ENCODE measurements at places on chromosomes 12 and 14.

DNA sequence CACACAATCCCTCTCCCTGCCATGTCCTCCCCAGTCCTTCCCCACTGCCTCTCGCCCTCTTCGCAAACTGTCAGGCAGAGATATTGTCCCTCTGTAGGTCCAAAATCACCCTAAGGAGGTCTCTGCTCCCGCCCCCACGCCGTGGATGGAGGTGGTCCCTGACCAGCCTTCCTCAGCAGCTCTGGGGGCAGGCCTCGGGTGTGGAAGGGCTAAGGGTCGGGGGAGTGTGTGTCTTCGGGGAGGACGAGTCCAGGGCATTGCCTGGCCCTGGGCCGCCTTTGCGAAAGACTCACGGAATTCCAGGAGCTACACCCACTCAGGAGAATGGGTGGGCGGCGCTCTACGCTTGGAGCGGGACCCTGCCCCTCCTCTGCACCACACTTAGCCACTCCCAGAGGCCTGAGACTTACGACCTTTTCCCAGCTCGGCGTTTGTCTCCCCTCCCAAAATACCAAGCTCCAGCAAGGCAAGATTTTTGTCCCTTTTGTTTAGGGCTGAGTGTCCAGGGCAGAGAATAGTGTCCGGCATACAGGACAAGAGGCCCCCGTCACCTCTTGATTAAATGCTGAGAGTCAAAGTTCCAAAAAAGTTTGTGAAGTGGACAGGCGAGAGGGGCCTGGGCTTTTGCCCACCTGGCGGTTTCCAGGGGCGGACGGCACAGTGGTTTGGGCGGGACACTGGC is 881 bp downstream of the PYGL start:
- no peak for DNase-seq

- DNase-seq: peak; percentile 95
Observed at GRCh38 chr12:32051511-32052211, 55.0 kb upstream of the BICD1 start.

DNA sequence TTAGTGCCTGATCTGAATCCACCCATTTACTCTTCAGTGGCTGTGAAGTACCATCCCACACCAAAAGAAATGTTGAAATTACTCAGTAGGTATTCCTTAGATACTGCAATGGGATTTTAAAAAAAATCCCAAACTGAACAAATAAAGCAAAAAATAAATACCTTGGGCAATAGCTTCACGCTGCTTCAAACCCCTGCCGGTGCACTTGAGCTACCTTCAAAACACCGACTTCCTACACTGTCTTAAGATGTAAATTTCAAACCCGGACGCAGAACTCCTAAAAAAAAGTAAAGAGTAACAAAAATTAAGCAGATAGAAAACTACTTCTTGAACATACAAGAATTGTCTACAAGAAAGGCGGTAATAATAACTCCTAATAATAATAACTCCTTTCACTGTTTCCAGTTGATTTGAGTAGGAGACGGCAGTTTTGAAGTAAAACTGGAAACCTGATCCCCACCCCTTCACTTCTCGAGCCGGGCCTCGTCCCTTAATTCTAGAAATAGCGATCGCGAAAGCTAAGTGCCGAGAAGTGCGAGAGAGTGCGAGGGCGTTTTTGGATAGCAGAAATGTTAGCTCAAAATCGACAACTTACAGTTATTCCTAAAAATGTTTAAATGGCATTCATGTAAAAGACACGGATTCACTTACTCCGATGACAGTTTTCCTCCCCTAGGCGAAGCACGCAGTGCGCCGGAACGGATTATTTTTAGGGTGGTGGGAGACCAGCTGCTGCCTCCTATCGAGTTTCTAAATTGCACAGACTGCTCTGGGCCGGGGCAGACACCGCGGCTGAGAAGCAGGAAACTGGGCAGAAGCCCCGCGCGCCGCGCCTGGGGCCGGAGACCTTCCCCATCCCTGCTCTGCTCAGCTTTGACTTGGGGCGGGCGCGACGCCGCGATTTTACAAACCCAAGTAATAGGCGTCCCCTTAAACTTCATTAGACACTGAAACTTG is at the start of gene ABCC9:
TSS of gene ABCC9 (minus strand) at position 878 of the 957 bp plus-strand sequence. CDS start 4,752 bp downstream, outside the sequence.
- DNase-seq: peak; percentile 25

DNA sequence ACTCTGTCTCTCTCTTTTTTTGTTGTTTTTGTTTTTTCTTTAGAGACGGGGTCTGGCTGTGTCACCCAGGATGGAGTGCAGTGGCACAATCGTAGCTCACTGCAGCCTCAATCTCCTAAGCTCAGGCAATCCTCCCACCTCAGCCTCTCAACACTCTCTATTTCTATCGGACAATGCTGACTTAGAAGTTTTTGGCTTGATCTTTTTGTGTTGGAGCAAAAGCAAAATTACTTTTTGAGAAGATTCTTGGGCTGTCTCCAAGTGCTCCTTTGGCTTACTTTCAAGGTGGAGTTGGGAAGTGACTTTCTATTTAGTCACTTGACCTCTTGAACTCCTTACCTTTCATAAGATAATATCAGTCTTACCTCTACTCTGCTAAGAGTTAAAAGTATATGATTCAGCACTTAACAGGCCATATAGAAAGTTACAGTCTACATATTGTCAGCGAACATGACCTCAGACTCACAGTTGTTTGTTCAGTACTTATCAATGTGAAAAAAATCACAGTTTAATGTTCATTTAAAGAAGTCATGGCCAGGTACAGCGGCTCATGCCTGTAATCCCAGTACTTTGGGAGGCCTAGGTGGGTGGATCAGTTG is 15.4 kb upstream of the MIA2 start:
- DNase-seq: no peak

DNA sequence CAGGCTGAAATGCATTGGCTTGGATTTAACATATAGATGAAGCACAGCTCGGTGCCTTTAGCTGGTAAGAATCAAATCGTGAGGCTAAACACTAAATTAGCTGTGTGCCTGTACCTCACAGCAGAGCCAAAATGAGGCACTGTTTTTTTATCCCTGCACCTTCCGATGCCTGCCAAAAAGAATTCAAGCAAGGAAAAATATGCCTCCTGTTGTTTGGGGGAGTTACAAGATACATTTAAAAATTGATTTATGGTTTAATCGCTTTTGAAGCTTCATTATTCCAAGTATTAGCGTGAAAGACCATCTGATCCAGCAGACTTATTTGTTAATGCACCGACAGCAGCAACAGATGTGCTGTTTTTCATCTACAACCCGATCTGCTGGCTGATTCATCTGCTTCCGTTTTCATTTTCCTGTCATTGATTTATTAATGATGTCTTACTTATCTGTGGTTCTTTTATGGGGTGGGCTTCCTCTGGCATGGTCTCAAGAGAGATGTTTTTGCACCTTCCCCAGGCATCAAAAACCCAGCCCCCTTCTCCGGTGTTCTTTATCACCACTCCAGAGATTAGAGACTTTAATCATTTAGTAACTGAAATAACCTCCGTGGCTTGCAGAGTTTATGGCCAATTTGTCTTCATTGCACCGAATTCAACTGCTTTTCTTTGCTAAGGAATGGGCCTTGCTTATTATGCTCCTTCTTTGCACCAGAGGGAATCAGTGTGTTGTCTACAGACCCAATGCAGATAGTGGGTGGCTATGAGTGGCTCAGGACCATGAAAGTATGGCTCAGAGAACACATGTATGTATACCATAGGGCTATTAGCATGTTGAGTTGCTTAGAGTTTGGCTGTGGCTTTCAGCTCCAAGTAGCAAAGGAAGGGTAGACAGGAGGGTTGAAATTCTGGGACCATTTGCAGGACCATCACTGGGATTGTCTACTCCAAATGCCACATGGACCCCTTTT is 166.8 kb upstream of the TMEM260 start:
- no peak for DNase-seq

GRCh38 chr14:90464481-90464880 is 67.7 kb downstream of the CALM1 start:
- no peak for DNase-seq

- DNase-seq: no peak
Observed at GRCh38 chr12:4245446-4245845, 28.1 kb upstream of the CCND2 start.

DNA sequence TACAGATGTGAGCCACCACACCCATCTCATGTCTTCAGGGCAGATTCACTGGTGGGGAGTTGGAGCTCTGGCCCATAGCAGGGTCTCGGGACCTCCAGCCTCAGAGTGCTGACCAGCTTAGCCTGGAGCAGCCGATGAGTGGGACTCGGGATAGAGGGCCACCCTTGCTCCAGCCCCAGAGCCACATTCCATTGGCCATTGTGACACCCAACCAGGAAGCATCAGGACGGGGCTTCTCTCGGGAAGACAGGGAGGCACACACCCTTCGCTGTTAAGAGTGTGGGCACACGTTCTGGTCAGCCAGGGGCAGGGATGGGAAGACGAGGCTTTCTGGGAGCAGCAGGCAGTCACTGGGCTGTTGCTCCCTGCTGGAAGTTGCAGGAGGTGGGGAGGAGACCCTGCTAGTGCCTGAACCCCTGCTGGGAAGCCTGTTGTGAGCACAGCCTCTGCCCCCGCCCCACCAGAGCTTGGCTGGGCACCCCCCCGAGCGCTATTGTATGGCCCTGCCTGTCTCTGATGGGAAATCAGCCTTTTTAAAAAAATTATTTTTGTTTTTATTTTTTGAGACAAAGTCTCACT is 1.6 kb downstream of the ADGRD1 start:
- no peak for DNase-seq

- peak; percentile 80 for DNase-seq
Observed at GRCh38 chr14:20469890-20470602, 840 bp downstream of the PNP start.

DNA sequence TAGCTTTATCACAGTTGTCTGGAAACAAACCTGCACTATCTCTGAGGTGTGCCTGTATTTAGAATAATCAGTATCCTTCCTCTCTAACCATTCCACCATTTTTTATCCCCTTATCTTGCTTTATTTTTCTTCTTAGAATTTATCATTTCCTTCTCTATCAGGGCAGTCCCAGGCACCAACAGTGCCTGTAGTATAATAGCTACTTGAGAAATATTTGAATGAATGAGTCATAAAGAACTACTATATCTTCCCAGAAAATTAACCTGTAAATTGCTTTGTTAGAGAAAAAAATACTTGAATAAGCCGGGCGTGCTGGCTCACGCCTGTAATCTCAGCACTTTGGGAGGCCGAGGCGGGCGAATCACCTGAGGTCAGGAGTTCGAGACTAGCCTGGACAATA is 21.2 kb upstream of the FOXJ2 start:
- DNase-seq: no peak

GRCh38 chr14:36988989-36989388 is 183.4 kb downstream of the SLC25A21 start:
- no peak for DNase-seq

- no peak for DNase-seq
Observed at GRCh38 chr12:12548713-12549112, 13.9 kb downstream of the DUSP16 start.

GRCh38 chr14:68634332-68634731 is 158.5 kb downstream of the ZFP36L1 start:
- DNase-seq: no peak

DNA sequence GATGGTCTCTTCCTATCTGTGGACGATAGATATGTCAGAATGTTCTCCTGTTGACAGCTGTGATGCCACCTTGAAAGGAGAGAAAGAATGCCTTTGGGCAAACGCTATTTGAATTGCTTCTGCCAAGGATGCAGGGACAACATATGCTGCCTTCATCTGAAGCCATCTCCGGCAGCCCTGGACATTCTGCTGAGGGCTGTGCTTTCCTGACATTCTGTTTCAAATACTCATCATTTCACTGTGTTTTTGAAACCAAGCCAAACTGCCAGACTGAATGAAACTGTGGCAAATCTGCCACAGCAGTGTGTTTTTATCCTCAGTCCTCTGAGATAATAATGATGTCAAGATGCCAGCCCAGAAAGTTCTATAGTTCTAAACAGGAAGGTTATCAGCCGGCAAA is 85.8 kb upstream of the BCAT1 start:
- DNase-seq: peak; percentile 53
